ENCODE measurements at places on chromosomes 2 and 18.
A peak's percentile ranks its signal among the peaks of the same experiment; 100 is the strongest.

DNA sequence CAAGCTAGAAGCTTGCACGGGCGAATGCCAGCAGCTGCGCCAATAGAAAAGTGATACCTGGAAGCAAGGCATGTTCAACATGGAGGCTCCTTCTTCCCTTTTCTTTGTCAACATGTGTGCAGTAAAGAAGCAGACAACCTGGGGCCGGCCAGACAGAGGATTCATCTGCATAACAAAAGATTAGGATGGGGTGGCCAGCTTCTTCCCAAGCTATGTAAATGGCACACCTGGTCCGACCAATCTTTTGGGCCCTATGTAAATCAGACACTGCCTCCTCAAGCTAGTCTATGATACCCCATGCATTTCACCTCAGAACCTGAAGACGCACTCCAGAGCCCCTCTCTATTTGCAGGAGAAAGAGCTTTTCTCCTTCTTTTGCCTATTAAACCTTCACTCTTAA is 66.4 kb upstream of the TGFA start:
- DNase-seq = no peak
- H3K27ac ChIP-seq = no peak overlapping the region
- H3K27me3 ChIP-seq = peaks cover 21% of the 10 kb centered on the region
- peaks cover 2% of the 10 kb centered on the region for H3K4me1 ChIP-seq
- H3K4me3 ChIP-seq = no peak overlapping the region

- H3K27me3 ChIP-seq = peaks cover 4% of the 10 kb centered on the region
- no peak overlapping the region for H3K4me3 ChIP-seq
- DNase-seq = no peak
- no peak overlapping the region for H3K27ac ChIP-seq
- H3K36me3 ChIP-seq = no peaks in the 10 kb centered on the region
These were observed 142.5 kb downstream of the MTCL1 start for GRCh38 chr18:8847900-8848299.

DNA sequence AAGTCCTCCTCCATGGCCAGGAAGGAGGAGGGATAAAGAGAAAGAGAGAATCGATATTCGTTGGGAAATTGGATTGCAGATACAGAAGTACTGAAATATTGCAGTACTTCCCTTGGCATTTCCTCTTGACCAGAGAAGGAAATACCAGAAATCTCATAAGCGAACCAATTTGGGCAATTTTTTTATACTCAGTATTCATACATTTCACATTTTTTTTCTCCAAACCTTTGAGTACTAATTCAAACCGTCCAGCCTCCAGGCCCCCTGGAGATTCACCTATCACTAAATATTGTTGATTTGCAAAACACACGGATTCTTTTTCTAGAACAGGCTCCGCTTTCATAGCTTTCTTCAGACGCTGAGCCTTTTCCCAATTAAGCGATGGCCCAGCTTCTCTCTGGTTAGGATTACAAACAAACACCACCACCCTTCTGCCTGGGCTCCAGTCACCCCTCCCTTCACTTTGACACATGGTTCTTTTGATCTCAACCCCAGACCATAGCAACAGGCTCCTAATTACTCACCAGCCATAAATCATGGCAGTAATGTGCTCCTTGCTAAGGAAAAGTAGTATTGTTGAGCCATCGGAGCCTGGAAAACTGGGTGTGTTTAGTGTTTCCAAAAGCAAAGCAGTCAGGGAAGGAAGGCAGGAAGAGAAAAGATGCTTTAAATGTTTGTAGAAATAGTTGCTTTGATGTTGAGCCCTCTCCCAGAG is 138.4 kb upstream of the CCDC68 start:
- H3K27me3 ChIP-seq = no peaks in the 10 kb centered on the region
- no peaks in the 10 kb centered on the region for H3K4me1 ChIP-seq
- H3K36me3 ChIP-seq = no peaks in the 10 kb centered on the region
- H3K27ac ChIP-seq = no peak overlapping the region
- H3K4me3 ChIP-seq = no peak overlapping the region

- H3K36me3 ChIP-seq = no peaks in the 10 kb centered on the region
- no peaks in the 10 kb centered on the region for H3K4me1 ChIP-seq
- DNase-seq = no peak
- H3K4me3 ChIP-seq = no peak overlapping the region
- H3K27ac ChIP-seq = no peak overlapping the region
These were observed 165.6 kb downstream of the TMEFF2 start for GRCh38 chr2:192029089-192029488.

- H3K27me3 ChIP-seq = peaks cover 22% of the 10 kb centered on the region
- H3K4me1 ChIP-seq = no peaks in the 10 kb centered on the region
- H3K27ac ChIP-seq = no peak overlapping the region
- no peaks in the 10 kb centered on the region for H3K36me3 ChIP-seq
- DNase-seq = no peak
- no peak overlapping the region for H3K4me3 ChIP-seq
These were observed 91.1 kb downstream of the DIS3L2 start for GRCh38 chr2:232052591-232052990.

DNA sequence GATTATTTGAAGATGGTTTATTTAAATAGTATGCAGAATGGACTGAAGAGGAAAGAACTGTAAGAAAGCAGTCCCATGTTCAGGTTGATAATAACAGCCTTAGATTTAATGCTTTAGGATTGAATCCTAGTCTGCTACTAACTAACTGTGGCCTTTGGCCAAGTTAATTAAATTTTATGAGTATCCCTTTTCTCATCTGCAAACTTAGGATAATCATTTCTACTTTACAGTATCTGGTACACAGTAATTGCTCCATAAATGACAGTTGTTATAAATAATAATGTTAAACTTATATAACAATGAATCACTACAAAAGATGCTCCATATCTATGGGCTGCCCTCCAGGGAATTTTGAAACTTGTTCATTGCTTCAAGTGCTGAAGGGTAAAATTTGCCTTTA is 41.0 kb downstream of the FAP start:
- DNase-seq = no peak
- H3K27ac ChIP-seq = no peak overlapping the region
- peaks cover 7% of the 10 kb centered on the region for H3K27me3 ChIP-seq
- no peaks in the 10 kb centered on the region for H3K36me3 ChIP-seq
- no peak overlapping the region for H3K4me3 ChIP-seq
- no peaks in the 10 kb centered on the region for H3K4me1 ChIP-seq

DNA sequence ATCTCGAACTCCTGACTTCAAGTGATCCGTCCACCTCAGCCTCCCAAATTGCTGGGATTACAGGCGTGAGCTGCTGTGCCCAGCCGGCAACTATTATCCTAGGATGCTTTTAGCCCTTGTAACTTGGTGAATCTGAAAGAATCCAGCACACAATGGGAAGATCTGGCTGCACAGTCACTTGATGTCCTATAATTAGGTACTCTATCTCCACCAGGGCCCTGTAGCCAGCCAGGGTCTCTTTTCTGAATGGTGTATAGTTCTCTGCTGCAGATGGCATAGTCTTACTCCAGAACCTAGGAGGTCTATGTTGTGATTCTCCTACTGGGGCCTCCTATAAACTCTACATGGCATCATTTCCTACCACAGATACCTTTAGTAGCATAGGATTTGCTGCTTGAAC is 13.9 kb upstream of the MCM6 start:
- no peaks in the 10 kb centered on the region for H3K4me1 ChIP-seq
- no peak overlapping the region for H3K4me3 ChIP-seq
- no peak overlapping the region for H3K27ac ChIP-seq
- peaks cover 5% of the 10 kb centered on the region for H3K27me3 ChIP-seq
- peaks cover 4% of the 10 kb centered on the region for H3K36me3 ChIP-seq

DNA sequence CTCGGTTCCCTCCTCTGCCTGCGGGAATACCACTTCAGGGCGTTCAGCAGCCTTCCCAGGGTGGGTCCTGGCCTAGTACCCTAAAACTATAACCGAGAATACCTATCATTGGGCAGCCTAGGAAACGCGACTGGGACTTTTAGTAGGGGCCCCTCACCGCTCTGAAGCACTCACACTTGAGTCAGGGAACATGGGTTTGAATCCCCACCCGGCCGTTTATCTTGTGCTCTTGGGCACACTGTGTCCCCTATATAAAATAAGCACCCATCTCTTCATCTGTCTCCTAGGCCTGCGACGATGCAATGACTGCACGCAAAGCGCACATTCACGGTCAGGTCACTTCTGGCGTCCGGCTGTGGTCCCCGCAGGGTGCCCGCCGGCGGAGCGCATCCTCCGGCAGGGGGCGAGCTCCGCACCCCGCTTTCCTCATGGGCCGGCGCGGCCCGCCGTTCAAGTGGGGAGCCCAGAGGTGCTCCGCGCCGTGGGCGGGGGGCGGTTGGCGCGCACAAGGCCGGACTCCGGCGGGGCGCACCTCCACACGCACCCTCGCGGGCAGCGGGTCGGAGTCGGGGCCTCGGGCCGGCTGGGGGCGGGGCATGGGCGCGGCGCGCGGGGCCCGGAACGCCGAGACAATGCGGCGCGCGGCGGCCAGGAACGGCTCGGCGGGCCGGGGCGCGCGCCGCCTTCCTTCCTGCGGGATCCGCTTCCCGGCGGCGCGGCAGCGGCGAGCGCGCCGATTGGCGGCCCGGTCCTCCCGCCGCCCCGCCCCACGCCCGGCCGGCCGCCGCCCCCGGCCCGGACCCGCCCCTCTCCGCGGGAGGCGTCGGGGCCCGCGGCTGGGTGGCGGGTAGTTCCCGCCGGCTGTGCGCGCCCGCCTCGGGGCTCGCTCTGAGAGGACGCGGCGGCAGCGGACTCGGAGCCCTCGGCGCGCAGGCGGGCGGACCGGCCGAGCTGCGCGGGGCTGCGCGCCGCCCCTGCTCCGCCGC is at the start of gene ASAP2:
Gene ASAP2 (plus strand): TSS at position 850 of the 986 bp plus-strand sequence. CDS start 293 bp downstream, outside the sequence.
- H3K4me3 ChIP-seq = peak within 1 kb of the TSS; percentile 72
- H3K36me3 ChIP-seq = no peaks in the 10 kb centered on the region
- H3K4me1 ChIP-seq = peaks cover 3% of the 10 kb centered on the region
- H3K27ac ChIP-seq = no peak within 1 kb of the TSS

- DNase-seq = no peak
- H3K4me3 ChIP-seq = no peak overlapping the region
- H3K36me3 ChIP-seq = peaks cover 9% of the 10 kb centered on the region
- H3K27me3 ChIP-seq = no peaks in the 10 kb centered on the region
- peaks cover under 1% of the 10 kb centered on the region for H3K4me1 ChIP-seq
These were observed 138.0 kb downstream of the AGPS start for GRCh38 chr2:177530561-177530960.

DNA sequence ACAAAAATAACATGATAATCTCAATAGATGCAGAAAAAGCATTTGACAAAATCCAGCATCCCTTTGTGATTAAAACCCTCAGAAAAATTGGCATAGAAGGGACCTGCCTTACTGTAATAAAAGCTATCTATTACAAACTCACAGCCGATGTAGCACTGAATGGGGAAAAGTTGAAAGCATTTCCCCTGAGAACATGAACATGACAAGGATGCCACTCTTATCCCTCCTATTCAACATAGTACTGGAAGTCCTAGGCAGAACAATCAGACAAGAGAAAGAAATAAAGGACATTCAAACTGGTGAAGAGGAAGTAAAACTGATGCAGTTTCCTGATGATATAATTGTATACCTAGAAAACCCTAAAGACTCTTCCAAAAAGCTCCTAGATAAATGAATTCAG is 368.7 kb downstream of the RIT2 start:
- DNase-seq = no peak
- no peaks in the 10 kb centered on the region for H3K27me3 ChIP-seq
- no peak overlapping the region for H3K4me3 ChIP-seq
- H3K27ac ChIP-seq = no peak overlapping the region

DNA sequence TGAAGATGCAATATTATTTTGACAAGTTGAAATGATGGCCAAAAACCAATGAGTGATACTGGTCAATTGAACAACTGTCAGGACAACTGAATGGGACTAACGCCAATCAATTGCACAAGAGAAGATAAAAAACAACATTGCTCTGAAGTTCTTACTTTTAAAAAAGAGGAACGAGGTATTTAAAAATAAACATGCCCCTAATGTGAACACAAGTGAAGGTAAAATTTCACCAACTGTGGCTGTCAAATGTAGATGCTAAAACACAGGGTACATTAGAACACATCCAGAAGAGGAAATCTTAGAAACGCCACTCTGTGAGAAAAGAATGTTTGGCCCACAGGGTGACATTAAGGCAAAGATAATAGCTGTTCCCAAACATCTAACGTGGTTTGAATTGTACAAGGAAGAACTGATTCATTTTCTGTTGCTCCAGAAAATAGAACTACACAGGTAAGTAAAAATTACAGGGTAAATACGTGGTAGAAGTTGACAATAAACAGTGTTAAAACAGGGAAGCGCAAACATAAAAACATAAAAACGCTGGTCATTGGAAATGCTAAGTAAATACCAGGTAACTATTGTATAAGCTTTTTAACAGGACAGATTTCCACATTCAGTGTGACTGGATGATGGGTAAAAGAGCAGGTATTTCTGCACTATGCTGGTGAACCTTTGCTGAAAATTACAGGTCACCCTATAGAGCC is 20.3 kb downstream of the LONRF2 start:
- H3K4me1 ChIP-seq = no peaks in the 10 kb centered on the region
- H3K4me3 ChIP-seq = no peak overlapping the region
- H3K36me3 ChIP-seq = no peaks in the 10 kb centered on the region

GRCh38 chr2:36672199-36672598 is 24.3 kb upstream of the VIT start:
- peaks cover 2% of the 10 kb centered on the region for H3K27me3 ChIP-seq
- no peak for DNase-seq

DNA sequence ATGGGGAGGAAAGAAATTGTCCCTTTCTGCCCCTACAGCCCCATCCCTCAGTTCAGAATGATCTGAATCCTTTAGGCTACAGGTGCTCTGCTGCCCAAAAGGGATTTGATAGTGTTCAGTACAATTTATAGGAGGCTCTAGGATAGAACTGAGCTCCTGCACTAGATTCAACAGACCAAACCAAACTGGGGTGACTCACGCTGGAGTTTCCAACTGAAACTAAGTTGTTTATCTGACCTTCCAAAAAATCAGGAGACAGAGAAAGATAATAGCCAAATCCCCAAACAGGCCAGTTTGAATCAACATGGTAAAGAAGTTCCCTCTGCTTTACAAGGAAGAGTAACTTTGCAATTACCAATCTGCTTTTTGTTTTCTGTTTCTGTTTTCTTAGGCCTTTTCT is 72.7 kb upstream of the MBOAT2 start:
- DNase-seq = no peak
- H3K27ac ChIP-seq = no peak overlapping the region
- H3K4me1 ChIP-seq = no peaks in the 10 kb centered on the region
- H3K4me3 ChIP-seq = no peak overlapping the region

DNA sequence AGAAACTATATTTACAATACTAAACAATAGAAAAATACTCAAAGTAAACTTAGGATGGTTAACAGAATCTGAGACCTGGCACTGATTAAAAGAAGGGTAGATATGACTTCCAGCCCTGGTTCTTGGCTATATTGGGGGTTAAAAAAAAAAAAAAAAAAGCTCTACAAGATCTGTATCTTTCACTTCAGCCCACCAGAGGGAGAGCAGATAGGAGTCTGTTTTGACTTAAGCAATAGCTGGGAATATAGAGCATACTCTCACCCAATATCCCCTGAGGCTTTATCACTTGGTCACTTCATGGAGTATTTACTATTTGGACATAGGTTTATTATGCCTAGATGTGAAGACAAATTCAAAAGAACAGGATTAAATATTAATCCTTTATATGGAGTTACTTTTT is 598.9 kb upstream of the LINC00305 start:
- H3K4me3 ChIP-seq = no peak overlapping the region
- H3K27ac ChIP-seq = no peak overlapping the region
- DNase-seq = no peak
- H3K27me3 ChIP-seq = no peaks in the 10 kb centered on the region

- no peak overlapping the region for H3K27ac ChIP-seq
- no peaks in the 10 kb centered on the region for H3K36me3 ChIP-seq
- peak overlapping the region; percentile 49 for H3K4me3 ChIP-seq
- no peaks in the 10 kb centered on the region for H3K27me3 ChIP-seq
- no peaks in the 10 kb centered on the region for H3K4me1 ChIP-seq
These were observed 475.0 kb upstream of the POU3F3 start for GRCh38 chr2:104378853-104379374.

All from activated T-helper 2 cell treated with anti-CD3 and anti-CD28 coated beads, Interferon-gamma antibody, Interleukin-2, Interleukin-4, amounts not matched to agents 10 μg/mL and 5 μg/mL and 100 μg/mL, durations not matched to agents 14 hours and 24 hours and 36 hours (primary cell).